Heart left ventricle (tissue), 16 donors: ENCODE measurements at places on chromosomes 6 and 20. TPM values are rescaled to one million over a fixed set of nuclear protein-coding genes. Genes with fewer than 3 reads are reported as not detected.

Gene GPR6
- not detected for total RNA-seq

Gene PSMB1
- 133 TPM for total RNA-seq

Gene SNX5
- total RNA-seq: 45.9 TPM

Gene FOXO3
- 38.7 TPM for total RNA-seq

Gene OR2B6
- total RNA-seq: not detected

Gene ALDH8A1
- total RNA-seq: 0.63 TPM

Gene PRIM2
- 5.4 TPM for total RNA-seq

Gene DCDC2
- not detected for total RNA-seq

Gene TLDC2
- not detected for total RNA-seq

Gene SIRPG
- not detected for total RNA-seq

DNA sequence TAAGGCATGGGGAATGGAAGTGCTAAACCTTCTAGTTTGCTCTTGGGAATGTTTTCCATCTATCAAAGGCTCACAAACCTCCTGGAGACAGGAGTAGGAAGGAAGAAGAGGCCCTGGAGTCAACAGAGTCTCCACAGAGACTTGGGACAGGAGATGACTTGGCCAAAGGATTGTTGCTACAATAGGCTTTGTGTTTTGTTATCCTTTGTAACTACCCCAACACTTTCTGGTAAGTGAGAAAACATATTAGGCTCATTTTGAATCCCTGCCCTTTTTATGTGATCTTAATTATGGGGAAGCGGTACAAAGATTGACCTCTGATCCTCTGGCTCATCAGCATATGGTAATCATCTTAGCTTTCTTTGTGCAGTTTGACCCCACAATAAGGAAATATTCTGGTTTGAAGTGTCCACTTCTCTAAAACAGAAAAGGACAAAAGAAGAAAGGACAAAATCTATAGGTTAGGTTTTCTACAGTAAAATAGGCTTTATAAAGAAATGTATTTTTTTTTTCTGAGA, 24.1 kb upstream of the GTF3C6 start:
- no peak for DNase-seq

DNA sequence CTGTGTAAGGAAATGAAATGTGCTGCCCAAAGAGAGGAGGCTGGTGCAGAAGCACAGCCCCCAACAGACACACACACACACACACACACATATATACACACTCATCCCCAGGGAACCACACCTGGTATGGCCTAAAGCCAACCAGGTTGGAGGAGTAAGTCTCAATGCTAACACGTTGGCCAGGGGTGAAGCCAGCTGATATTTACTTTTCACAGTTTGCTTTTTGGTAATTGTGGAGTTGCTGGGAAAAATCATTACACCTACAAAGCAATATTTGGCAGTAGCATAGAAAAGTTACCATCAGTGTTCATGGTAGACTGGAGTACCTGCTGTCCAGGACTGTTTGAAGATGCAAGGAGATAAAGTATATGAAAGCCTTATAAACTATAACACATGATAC, 50.3 kb upstream of the NAA20 start:
- no peak for DNase-seq

DNA sequence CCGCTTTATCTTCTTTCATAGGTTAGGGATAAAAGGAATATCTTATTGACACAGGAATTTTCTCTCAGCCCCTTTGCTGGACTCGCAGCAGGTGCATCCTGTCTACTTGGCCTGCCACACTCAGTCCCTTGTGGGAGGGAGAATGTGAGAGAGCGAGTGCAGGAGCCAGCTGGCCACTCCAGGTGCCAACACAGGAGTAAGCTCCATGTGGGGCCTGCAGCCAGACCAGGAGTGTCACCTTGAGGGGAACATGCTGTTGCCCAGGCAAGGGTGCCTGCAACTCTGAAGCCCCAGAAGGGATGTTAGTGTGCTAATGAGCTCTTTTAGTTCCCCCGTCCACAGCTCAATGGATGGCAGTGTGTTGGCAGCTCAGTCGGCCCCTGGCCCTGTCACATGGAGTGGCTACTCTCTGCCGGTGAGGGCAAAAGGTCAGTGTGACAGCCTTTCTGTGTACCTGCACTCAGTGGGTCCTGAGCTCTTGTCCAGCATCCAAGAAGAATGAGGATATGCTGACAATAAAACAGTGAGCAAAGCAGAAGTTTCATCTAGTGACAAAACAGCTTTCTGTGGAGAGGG, 57.1 kb downstream of the CRYBG1 start:
- no peak for DNase-seq

GRCh38 chr20:4787069-4787468, 65.4 kb downstream of the PRND start:
- no peak for DNase-seq

DNA sequence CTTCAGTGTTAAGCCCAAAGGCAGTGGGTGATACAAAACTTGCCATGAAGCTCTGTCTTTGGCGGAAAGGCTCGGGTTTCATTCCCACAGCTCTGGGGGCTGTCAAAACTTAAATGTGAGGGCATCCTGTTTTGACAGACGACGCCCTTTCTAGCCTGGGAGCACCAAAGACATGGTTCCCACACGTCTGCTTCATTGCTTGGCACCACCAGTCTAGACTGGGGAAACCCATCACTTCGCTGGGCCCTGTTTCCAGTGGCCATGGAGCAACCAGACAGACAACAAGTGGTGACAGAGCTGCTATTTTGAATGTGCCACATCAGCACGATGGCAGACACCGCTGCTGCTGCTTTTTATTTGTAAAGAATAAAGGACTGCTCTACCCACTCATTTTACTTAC, 127.5 kb downstream of the SASH1 start:
- no peak for DNase-seq

- DNase-seq: peak; percentile 30
Measured at GRCh38 chr6:7992002-7992815, 72.0 kb downstream of the BLOC1S5 start.

- DNase-seq: no peak
Measured at GRCh38 chr6:20837189-20837588, 302.9 kb downstream of the CDKAL1 start.

- no peak for DNase-seq
Measured at GRCh38 chr6:117263353-117263927, 1.9 kb upstream of the VGLL2 start.

- DNase-seq: no peak
Measured at GRCh38 chr6:43451348-43451747, 4.0 kb downstream of the DLK2 start.

DNA sequence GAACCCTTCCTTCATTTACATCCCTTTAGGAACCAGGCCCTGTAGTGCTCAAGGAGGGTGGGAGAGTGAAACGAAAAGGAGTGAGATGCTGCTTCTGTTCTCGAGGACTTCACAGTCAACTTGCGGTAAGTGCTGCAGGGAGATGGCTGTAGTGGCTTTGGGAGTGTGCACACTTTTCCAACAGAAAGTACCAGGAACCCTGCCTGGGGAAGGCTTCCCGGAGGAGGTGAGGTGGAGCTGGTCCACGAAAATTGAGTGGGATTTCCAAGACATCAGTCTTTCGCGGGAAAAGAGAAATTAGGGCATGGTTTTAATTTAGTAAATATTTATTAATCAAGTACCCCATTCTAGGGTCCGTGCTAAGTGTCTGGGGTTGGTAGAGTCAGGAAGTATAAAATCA, 12.7 kb downstream of the TRIM31 start:
- no peak for DNase-seq

DNA sequence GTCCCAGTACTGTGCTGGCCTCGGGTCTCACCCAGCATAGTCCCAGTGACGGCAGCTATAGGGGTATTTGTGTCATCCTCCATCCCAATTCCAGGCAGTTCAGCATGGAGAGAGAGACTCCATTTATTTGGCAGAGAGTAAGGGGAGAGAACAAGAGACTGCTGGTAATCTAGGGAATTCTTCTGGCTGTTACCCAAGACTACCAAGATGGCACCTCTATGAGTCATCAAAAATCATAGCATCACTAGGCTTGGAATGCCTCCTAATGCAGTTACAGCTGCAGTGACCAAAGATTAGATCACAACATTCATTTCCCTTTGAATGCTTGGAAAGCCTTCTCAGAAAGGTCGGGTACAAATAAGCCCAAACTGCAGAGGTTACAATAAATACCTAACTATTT, 660.4 kb upstream of the FLRT3 start:
- no peak for DNase-seq

DNA sequence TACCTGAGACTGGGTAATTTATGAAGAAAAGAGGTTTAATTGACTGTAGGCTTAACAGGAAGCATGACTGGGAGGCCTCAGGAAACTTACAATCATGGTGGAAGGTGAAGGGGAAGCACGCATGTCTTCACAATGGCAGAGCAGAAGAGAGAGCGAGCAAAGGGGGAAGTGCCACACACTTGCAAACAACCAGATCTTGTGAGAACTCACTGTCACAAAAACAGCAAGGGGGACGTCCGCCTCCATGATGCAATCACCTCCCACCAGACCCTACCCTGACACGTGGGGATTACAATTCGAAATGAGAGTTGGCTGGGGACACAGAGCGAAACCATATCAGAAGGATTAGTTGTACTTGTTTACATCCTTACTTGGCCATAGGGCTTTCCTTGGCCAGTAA, 49.7 kb downstream of the FIG4 start:
- DNase-seq: no peak

- no peak for DNase-seq
Measured at GRCh38 chr20:37179683-37180524, 556 bp upstream of the MROH8 start.

- DNase-seq: peak; percentile 47
Measured at GRCh38 chr6:10558565-10558964, 37.4 kb downstream of the GCNT2 start.

- DNase-seq: no peak
Measured at GRCh38 chr20:1367479-1367878, 25.4 kb downstream of the FKBP1A start.

GRCh38 chr6:132494954-132495353, 18.0 kb downstream of the STX7 start:
- no peak for DNase-seq

- DNase-seq: no peak
Measured at GRCh38 chr6:34243901-34244884, 4.6 kb downstream of the SMIM29 start.

DNA sequence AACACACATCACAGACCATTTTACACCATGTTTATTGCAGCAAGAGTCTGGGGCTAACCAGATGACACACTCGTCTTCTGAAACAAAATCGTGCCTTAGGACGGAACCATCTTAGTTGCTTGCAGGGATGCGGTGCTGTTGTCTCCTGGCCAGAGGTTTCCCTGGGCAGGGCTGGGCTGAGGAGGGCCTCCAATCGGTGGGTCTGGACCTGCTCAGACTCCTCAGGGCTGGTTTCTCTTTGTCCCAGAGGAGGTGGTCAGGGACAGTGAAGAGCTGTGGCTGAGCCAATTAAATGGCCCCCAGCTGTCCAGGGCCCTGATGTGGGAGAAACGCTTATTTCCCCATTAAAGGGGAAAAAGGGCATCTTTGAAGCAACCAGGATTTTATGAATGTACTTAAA, 117.6 kb downstream of the SLC24A3 start:
- DNase-seq: no peak

DNA sequence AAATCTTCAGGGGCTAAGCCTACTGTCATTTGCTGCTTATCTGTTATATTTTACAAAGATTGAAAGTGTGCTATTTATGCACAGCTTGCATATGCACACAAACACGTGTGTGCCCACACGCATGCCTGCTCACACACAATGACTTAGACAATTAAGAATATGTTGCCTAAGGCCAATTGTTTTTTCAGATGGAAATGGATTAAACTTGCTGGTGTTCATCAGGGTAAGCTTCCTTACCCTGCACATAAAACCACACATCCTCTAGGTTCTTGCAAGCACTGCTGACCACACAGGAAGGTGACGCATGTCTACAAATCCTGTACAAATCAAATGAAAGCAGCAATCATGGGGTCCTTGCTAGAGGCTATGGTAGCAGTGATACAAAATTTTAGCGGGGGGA, 58.4 kb downstream of the GJA10 start:
- no peak for DNase-seq

DNA sequence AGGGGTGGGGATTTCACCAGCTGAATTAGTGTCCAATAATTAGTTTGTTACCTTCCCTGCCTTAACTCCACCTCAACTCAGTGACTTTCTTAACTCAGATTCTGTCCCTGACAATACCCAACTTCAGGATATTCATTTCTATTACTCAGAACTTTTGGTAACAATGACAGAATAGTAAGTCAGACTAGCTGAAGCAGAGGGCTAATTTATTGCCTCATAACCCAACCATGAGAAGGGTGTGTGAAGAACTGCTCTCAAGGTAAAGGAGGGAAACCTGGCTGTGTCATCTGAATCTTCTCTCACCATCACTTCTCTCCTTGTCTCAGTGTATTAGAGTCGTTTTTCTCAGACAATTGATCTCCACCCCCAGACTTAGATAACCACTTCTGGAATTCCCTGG, 1.2 kb upstream of the PI3 start:
- no peak for DNase-seq

DNA sequence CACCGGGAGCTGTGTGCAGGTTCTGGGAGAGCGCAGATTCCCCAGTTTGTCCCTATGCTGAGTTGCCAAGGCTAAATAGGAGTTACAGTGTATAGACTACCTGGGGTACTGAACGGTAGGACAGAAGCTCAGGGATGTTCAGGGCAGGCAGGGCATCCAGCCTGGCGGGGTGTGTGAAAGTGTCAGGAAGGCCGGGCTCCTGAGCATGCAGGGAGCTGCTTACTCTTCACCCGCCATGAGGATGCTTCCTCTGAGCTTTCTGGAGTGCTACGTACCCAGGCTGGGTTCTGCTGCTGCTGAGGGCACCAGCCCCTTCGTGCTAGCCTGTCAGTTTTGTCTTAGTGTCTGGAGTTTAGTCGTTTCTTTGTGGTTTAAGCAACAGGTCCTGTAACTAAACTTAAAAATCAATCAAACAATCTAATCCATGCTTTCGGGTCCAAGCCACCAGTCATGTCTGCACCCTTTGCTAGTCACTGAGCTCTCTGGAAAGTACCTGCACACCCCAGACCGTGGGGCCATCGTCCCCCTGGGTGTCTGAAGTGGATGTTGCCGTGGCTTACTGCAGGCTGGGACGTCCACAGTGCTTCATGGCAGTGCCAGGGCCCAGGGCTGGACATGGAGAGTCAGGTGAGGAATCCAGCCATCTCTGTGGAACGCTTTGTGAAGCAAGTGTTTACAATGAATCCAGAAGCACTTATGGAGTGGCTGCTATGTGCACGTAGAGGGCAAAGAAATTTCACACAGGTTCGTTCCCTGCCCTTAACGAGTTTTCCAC, 220.3 kb upstream of the SNX9 start:
- no peak for DNase-seq
